Activated CD8-positive, alpha-beta memory T cell treated with anti-CD3 and anti-CD28 coated beads, Interleukin-2, amount 10 ng/mL, durations not matched to agents 7 days and 5 days (primary cell): ENCODE measurements at places on chromosomes 11 and 22. TPM values are rescaled to one million over a fixed set of nuclear protein-coding genes. Genes with fewer than 3 reads are reported as not detected.

Gene RAB38
- 2.2 TPM for total RNA-seq

- peaks cover 48% of the 10 kb centered on the region for H3K36me3 ChIP-seq
- H3K27ac ChIP-seq: peak overlapping the region; percentile 9
- H3K4me1 ChIP-seq: peaks cover 11% of the 10 kb centered on the region
Observed at GRCh38 chr22:24068377-24068680, 57.2 kb downstream of the CABIN1 start.

Gene HSPB2
- not detected for total RNA-seq

DNA sequence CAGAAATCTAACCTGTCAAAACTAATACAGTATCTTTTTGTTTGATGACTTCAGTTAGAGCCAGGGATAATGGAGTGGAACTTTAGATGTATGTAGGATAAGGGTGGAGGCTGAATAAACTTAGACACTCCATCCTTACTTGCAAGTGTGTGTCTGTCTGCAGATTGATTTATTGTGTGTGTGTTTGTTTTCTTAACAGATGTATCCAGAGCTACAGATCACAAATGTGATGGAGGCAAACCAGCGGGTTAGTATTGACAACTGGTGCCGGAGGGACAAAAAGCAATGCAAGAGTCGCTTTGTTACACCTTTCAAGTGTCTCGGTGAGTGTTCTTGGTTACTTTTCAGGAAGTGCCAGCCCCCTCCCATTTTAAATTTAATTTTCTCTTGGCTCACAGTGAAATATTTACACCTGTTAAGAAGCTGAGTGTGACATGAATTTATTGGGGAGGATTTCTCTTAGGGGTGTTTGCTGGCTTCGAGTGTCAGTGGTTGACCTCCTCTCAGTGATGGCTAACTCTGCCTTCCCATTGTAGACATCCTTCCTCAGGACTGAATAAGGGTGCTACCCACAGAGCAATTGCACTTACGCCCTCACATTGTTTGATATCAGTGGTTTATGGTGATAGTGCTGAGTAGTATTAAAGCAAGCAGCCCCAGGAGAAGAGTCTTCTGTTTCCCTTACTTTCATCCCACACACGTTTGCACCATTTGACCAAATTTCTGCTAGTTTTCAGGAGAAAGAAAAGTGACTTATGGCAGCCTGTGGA is 40.8 kb downstream of the APLP2 start:
- H3K4me3 ChIP-seq: no peak overlapping the region
- peaks cover 13% of the 10 kb centered on the region for H3K27me3 ChIP-seq
- H3K4me1 ChIP-seq: no peaks in the 10 kb centered on the region
- no peak overlapping the region for H3K27ac ChIP-seq
- peaks cover 3% of the 10 kb centered on the region for H3K36me3 ChIP-seq
- no peak for DNase-seq

- peaks cover 26% of the 10 kb centered on the region for H3K27me3 ChIP-seq
- peak overlapping the region; percentile 26 for H3K27ac ChIP-seq
- peaks cover 19% of the 10 kb centered on the region for H3K4me1 ChIP-seq
Observed at GRCh38 chr11:20088397-20089225, 71.7 kb downstream of the DBX1 start.

Gene KMT2A
- 116 TPM for total RNA-seq

Gene PIM3
- 79.7 TPM for total RNA-seq

GRCh38 chr11:11010624-11011127 is 152.8 kb upstream of the ZBED5 start:
- no peak overlapping the region for H3K4me3 ChIP-seq
- no peaks in the 10 kb centered on the region for H3K36me3 ChIP-seq
- no peak for DNase-seq
- H3K27ac ChIP-seq: no peak overlapping the region

- no peaks in the 10 kb centered on the region for H3K36me3 ChIP-seq
- no peak for DNase-seq
- H3K4me3 ChIP-seq: no peak overlapping the region
Observed at GRCh38 chr11:23865341-23865975, 631.4 kb upstream of the LUZP2 start.

GRCh38 chr11:46279126-46280099 is 2.0 kb downstream of the CREB3L1 start:
- no peak overlapping the region for H3K27ac ChIP-seq
- H3K4me1 ChIP-seq: no peaks in the 10 kb centered on the region
- H3K27me3 ChIP-seq: peaks cover 74% of the 10 kb centered on the region
- no peak for DNase-seq

Gene LMO2
- not detected for total RNA-seq

DNA sequence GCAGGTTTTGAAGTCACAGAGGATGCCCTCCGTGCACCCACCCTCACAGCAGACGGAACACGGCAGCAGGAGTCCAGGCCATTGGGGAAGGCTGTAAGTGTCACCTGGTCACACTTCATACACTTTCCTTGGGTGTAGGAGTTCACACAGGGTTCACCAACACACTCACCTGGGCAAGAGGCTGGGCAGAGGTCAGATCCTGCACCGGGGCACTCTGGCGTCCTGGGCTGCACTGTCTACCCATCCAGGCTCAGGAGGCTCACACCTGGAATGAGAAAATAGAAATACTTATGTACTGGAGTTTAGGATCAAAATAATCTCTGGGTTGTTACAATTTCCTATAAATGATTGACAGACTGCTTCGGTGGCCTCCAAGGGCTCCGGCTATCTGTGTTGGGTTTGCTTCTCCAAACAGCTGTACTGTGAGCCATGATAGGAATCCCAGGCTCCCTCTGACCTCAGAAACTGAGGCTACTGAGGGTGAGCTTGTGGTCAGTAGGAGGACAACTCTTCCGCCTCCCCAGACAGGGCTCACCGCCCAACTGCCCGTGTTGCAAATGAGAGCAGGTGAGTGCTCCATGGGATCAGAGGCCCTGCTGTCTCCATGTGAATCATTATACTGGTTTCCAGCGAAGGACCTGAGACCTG is 20.1 kb upstream of the CARS1 start:
- DNase-seq: no peak
- H3K27me3 ChIP-seq: peaks cover 26% of the 10 kb centered on the region
- no peaks in the 10 kb centered on the region for H3K4me1 ChIP-seq
- no peak overlapping the region for H3K4me3 ChIP-seq
- no peaks in the 10 kb centered on the region for H3K36me3 ChIP-seq

Gene BATF2
- 0.67 TPM for total RNA-seq

Gene VPREB1
- total RNA-seq: not detected

- H3K27me3 ChIP-seq: peaks cover 6% of the 10 kb centered on the region
- H3K27ac ChIP-seq: no peak overlapping the region
Observed at GRCh38 chr11:63997801-63998337, 11.6 kb downstream of the OTUB1 start.

DNA sequence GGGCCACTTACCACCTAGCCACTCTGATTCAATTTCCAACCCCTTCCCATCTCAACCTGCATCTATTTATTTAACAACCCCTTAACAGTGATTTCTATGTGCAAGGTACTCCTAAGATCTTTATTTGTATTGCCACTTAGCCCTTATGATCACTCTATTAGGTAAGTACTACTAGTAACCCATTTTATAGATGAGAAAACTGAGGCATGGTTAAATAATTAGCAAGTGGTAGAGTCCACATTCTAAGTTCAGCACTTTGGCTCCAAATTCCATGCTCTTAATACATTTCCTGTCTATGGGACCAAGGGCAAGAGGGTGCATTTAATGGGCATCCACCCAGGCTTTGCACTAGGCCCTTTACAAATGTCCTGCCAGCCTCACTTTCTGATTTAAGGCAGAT is 38.1 kb upstream of the CSNK2A3 start:
- H3K36me3 ChIP-seq: no peaks in the 10 kb centered on the region
- DNase-seq: no peak
- no peak overlapping the region for H3K27ac ChIP-seq
- H3K27me3 ChIP-seq: no peaks in the 10 kb centered on the region
- H3K4me3 ChIP-seq: no peak overlapping the region

DNA sequence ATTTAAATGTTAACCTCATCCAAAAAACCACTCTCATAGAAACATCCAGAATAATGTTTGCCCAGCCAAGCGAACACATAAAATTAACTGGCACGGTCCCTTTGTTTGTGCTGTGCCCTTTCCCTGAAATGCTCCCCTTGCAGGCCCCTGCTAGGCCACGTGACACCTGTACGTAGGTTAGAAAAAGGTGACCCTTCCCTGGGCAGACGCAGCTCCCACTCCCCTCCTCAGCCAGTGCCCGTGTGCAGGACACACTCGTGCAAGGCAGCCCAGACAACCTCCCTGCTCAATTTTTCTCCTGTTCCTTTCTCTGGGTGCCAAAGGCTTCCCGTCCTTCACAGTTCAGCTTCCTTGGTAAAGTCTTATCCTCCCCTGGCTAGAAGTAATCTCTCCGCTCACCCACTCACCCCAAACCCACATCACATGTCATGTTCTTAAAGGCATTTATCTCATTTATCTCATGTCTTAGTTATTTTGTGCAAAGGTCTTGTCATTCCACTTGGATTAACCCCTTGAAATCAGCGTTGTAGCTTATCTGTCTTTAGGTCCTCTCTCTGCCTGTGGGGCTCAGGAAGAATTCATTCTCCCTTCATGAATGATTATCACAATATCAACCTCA is 20.7 kb downstream of the FAM83F start:
- H3K27me3 ChIP-seq: peaks cover 27% of the 10 kb centered on the region
- peaks cover 5% of the 10 kb centered on the region for H3K4me1 ChIP-seq
- no peak overlapping the region for H3K27ac ChIP-seq
- no peak overlapping the region for H3K4me3 ChIP-seq
- no peak for DNase-seq

- peaks cover 3% of the 10 kb centered on the region for H3K4me1 ChIP-seq
- no peak for DNase-seq
- H3K36me3 ChIP-seq: no peaks in the 10 kb centered on the region
- H3K4me3 ChIP-seq: no peak overlapping the region
Observed at GRCh38 chr11:33689501-33689900, 11.1 kb downstream of the C11orf91 start.
